Jurkat, Clone E6-1 (cell line): ENCODE measurements at places on chromosomes 3 and 15.

DNA sequence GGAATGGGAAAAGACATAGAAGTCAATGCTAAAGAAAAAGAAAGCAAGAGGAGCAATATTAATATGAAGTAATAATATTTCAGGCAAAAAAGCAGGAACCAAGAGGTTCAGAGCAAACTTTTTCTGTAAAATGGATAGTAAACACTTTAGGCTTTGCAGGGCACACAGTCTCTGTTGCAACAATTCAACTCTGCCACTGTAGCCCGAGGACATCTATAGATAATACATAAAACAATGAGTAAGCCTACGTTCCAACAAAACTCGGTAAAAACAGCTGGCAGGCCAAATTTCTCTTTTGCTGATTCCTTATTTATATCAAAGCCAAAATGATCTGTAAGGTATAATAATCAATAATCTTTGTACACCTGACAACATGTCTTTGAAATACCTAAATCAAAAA lies 56.8 kb downstream of the SMAD6 start:
- DNase-seq = no peak

DNA sequence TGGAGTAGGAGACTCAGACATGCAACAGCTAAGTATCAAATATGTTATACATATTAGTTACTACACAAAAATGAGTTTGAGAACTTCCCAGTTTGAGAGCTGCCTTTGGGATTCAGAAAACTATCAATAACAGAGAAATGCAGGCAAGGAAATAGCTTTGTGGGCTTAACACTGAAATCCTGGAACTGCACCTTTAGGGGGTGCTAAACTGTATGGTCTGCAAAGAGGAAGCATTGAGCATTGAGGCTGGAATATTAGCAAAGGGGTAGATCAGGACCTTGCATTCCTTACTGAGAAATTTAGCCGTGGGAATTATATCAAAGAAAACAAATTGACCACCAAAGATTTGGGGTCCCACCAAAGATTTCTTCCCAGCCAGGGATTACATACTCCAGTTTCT lies 580.0 kb downstream of the ZNF385D start:
- peak; percentile 11 for DNase-seq

- no peak for DNase-seq
Measured at GRCh38 chr15:66097151-66098021, 156.2 kb downstream of the MEGF11 start.

DNA sequence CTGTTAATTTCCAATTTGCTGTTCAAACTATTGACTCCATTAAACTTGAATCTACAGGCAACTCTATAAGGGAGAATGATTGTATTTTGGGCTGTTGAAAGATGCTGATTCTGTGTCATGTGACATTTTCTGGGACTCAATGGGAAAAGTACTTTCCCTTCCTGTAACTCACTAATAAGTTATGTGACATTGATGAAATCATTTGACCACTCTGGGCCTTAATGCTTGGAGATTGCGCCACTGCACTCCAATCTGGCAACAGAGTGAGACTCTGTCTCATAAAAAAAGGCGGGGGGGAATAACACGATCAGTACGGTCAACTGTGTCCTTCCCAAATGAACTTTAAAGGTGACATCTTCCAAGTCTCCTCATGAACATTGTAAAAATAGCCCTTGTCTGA lies 215.2 kb upstream of the SGO1 start:
- no peak for DNase-seq

DNA sequence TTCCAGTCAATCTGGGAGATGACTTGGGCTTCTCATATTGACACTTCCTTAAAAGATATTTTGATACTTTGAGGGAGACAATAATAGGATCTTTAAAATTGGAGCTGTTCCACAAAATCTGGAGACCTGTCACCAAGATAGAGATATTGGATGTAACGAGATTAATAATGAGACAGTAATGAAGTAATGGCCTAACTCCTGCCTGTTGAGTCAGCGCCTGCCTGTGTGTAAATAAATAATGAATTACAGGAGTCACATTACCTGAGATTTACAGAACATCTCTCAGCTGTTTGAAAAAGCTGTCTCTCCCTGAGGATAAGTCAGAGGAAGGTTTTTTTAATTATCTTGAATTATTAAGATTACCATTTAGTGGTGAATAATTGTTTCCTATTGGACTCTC lies 43.8 kb upstream of the MITF start:
- DNase-seq = no peak

DNA sequence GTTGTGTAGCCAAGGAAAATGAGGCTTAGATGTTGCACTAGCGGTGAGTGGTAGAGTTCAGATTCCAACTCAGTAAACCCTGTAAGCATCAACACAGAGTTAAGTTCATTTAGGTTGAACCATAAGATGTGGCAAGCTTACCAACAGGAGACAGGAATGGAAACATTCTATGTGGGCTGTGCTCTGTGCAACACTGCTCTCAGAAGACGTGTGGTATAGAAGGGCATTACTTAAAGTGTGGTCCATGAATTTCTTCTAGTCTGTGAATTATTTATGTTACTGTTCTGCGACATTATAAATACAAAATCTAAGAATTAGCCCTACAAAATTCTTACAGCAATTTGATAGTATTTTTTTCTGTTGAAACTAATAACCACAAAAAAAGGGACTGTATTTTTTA lies 213.3 kb downstream of the GRM7 start:
- no peak for DNase-seq

DNA sequence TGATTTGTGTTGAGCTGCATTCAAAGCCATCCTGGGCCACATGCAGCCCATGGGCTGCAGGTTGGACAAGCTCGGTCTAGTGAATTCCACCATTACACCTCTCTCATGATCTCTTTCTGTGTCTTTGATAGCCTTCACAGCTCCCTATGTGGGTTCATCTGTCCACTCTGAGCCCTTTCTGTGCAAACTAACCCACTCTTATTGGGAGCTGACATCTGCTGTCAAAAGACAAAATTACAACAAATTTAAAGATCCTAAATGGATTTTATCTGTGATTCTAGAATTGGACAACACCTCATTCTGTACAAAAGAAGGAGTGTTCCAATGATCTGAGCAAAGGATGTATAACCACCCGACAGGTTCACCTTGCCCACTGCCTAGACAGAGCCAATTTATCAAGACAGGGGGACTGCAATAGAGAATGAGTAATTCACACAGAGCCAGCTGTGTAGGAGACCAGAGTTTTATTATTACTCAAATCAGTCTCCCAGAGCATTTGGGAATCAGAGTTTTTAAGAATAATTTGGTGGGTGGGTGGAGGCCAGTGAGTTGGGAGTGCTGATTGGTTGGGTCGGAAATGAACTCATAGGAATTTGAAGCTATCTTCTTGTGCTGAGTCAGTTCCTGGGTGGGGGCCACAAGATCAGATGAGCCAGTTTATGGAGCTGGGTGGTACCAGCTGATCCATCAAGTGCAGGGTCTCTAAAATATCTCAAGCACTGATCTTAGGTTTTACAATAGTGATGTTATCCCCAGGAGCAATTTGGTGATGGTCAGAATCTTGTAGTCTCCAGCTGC lies 2.6 kb upstream of the XYLB start:
- DNase-seq = no peak

- DNase-seq = no peak
Measured at GRCh38 chr15:58842713-58843396, 71.8 kb downstream of the MINDY2 start.

GRCh38 chr3:61925721-61926120 lies 364.4 kb downstream of the PTPRG start:
- no peak for DNase-seq

DNA sequence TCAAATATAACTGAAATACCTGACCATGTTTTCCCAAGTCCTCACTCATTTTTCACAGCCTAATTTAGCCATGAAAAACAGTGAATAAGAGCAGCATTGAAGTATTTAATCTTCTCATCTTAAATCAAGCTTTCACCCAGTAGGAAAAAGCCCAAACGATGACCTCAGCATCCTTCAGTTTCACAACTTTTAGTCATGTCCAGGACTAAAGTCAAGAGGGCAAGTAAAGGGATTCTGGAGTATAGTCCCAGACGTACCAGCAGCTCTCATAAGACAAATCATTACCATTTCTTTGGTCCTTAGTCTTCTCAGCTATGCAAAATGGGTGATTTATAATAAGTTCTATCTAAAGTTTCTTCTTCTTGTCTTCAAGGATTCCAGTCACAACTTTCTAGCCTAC lies 237.3 kb downstream of the IL5RA start:
- no peak for DNase-seq

- peak; percentile 33 for DNase-seq
Measured at GRCh38 chr3:54999159-54999558, 71.3 kb upstream of the LRTM1 start.
